ENCODE measurements at places on chromosomes 4 and X.

GRCh38 chrX:13808293-13808692, 8.6 kb downstream of the GPM6B start:
- DNase-seq = no peak

- DNase-seq = no peak
Observed at GRCh38 chr4:115310641-115311040, 197.2 kb upstream of the NDST4 start.

DNA sequence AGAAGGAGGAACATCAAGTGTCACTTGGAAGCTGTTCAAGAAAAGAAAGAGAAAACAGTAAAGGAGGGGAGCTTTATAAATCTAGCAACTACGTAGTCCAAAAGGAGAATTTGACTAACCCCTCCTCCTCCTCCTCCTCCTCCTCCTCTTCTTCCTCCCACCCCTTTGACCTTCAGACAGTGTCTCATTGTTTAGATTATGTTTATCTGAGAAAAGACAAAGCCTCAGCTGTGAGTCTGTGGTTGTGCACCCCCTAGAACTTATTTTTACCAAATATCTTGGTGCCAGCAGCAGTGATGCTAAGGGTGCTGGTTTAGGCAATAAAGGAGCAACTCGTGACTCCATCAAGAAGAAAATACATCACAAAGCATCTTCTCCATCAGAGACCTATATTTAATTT, 68.9 kb upstream of the BMP2K start:
- peak; percentile 36 for DNase-seq

- no peak for DNase-seq
Observed at GRCh38 chr4:95839891-95840290, at the start of gene PDHA2. TSS of gene PDHA2 (plus strand) at chr4:95840093. CDS start at chr4:95840151, 58 bp downstream.

GRCh38 chr4:26896636-26897035, 36.0 kb downstream of the STIM2 start:
- no peak for DNase-seq

- no peak for DNase-seq
Observed at GRCh38 chrX:151240237-151240636, 63.9 kb downstream of the GPR50 start.

- DNase-seq = no peak
Observed at GRCh38 chr4:60868232-60868960, 331.7 kb upstream of the ADGRL3 start.

- DNase-seq = peak; percentile 77
Observed at GRCh38 chr4:74794382-74795010, at the start of gene BTC. TSS of gene BTC (minus strand) at chr4:74794523. CDS start at chr4:74794325, 198 bp downstream.

DNA sequence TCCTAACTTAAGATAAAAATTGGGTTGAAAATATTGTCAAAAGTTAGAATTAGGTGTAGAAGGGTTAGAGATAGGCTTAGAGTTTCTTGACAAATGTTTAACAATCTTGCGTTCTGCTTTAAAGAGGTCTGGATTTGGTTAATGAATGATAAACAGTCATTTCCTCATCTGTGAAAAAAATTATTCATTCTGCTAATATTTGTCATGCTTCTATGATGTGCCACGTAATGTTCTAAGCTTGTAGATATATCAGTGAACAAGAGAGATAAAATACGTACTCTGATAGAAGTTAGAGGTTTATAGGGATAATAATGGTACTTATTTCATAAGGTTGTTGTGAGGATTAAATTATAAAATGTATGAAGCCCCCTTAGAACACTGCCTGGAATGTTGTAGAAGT, 443.0 kb upstream of the GALNT7 start:
- DNase-seq = no peak

DNA sequence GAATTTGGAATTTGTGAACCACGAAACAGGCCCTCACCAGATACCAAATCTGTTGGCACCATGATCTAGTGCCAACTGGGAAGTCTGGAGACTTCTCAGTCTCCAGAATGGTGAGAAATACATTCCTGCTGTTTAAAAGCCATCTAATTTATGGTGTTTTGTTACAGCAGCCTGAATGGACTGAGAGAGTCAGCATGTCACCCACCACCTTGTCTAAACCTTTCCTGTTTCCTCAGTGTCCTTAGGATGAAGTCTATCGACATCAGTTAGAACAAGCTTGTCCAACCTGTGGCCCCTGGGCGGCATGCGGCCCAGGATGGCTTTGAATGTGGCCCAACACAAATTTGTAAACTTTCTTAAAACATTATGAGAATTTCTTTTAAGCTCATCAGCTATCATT, 42.1 kb downstream of the FREM3 start:
- no peak for DNase-seq

DNA sequence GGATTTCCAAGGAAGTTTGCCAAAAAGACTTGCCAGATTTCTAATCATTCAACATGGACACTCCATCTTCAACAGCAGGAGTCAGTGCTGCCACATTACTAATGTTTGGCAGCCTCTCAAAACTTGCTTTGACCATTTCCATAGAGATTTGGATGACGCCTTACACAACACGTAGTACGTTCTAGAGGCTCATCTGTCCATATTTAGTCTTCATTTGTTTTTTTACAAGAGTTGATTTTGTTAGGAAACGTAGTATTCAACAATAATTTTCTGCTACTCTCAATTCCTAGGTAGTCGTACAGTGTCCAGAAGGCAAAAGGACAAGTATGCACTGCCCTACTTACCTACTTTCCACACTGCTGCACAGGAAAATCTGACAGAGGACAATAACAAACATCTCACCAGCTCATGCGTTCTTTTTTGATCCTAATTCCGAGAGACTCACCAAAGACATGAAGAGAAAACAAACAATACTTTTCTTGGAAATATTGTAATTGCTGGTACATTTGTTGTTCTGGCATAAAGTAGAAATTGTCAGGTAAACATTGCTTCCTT, 117.3 kb downstream of the SNCA start:
- DNase-seq = no peak

- DNase-seq = peak; percentile 32
Observed at GRCh38 chr4:113057891-113058290, 8.4 kb downstream of the ANK2 start.

- DNase-seq = no peak
Observed at GRCh38 chr4:141413366-141413765, 192.7 kb downstream of the ZNF330 start.

- DNase-seq = no peak
Observed at GRCh38 chr4:151169900-151170299, 70.5 kb downstream of the RPS3A start.

DNA sequence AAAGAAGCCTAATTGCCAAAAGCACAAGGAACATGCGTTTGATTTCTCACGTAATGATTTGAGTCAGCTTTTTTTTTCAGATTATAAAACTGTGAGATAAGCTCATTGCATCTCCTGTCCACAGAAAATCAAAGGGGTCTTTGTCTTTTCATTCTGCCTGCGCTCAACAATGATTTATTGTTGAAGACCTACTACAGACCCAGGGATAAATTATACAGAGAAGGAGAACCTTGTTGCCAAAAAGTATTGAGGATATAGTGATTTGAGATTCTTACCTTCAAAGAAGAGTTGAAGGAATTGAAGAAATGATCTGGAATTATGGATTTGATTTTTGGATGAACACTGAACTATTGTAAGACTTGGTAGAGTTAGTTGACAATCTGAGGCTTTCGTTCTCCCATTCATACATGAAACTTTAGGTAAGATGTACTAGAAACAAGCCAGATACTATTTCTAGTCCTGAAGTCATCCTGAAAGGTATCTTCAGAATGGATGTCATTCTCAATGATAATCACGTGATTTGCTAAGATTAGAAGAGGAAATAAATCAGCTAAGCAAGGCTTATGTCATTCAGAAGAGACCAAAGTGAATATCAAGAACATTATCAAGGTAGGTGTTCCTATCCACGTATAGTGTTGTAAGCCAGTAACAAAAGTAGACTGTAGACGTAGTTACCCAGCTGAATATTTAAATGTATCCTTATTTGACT, 71.1 kb upstream of the SCOC start:
- no peak for DNase-seq

- DNase-seq = no peak
Observed at GRCh38 chr4:114146947-114147618, 167.6 kb upstream of the ARSJ start.

- peak; percentile 26 for DNase-seq
Observed at GRCh38 chr4:124111922-124112321, 600.6 kb downstream of the ANKRD50 start.

DNA sequence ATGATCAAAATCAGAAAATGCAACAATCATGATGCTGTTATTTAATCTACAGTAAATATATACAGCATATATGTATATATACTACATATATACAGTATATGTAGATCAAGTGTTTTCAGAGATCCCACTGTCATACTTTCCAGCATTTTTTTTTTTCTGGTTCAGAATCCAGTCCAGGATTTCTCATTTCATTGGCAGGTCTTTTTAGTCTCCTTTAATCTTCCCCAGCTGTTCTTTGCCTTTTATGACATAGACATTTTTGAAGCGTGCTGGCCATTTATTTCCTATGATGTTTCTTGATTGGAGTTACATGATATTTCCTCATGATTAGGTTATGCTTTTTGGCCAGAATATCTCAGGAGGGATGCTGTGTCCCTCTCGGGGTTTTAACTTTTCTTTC, 92.0 kb upstream of the TLR2 start:
- no peak for DNase-seq

DNA sequence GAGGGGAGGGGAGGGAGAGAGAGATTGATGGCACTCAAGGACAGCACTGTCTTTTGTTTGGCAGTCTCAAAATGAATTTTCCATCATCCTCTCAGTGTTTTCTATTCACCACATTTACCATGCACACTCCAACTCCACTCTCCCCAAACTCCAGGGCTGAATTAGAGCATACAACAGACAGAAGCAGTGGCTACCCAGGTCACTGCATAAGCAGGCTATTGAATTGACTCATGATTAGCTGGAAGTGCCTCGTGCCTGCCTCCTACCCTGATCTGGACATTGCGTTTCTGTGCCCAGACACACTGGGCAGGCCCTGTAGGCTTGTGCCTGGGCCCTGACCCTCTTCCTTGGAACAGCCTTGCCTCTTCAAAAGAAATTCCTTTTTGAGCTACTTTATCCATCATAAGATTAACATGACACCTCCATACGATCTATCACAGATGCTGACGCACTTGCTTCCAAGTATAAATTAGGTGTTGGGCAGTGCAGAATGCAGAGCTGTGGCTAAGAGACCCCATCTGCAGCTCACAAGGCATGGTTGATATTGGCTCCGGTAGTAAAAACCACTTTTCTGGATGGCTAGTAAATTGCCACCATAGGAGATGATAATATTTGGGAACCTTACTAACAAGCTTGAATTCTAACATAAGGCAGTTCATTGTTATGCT, 752.9 kb downstream of the RPA4 start:
- no peak for DNase-seq

DNA sequence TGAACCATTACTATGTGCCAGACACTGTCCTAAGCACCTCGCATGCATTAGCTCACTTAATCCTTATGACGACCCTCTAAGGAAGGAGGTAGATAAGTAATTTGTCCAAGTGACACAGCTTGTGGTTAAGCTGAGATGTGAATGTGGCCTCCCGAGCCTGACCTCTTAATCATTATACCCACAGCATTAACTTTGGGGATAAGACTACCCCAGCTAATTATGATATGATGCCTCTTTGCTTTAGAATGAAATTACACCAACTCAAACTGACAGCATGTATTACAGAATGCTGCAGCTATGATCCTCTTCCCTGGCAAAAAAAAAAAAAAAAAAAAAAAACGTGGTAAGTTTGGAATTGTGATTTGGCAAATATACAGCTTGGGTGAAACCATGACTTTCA, 53.5 kb downstream of the APBB2 start:
- peak; percentile 44 for DNase-seq

DNA sequence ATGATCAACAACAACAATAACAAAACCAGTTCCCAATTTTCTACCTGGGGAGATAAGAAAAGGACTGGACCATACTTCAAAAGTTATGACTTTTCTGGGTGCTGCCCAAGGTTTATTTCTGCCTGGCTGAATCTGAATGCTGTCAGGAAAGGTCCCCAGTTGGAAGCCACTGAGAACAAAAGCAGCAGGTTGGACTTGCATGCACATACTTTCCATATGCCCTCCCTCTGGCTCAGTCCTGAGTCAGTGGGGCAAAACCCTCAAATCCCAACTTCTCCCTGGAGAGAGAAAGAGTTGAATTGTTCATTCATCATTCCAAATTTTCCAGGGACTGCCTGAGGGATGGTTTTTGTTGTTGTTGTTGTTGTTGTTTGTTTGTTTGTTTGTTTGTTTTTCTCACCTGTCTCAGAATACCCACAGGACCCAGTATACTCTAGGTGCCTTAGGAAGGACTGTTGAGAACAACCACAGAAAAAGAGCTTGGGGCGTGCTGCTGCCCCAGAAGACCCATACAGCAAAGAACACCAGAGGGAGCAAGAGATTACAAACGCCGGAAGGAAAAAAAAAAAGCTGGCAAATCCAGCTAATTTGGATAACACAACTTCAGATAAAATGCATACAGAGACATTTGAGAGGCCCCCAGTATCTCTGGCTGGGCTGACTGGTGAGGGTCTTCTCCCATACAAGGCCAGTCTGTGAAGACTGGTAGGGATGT, 138.9 kb upstream of the INPP4B start:
- DNase-seq = peak; percentile 32

GRCh38 chr4:37953620-37954293, 6.4 kb upstream of the PTTG2 start:
- DNase-seq = no peak

GRCh38 chr4:113784497-113785250, 23.1 kb upstream of the CAMK2D start:
- DNase-seq = peak; percentile 43

- DNase-seq = no peak
Observed at GRCh38 chr4:169061386-169061785, 51.3 kb upstream of the CBR4 start.

GRCh38 chrX:69388526-69388925, 115.6 kb upstream of the NALF2 start:
- no peak for DNase-seq

- peak; percentile 49 for DNase-seq
Observed at GRCh38 chr4:143559757-143560147, 46.2 kb downstream of the SMARCA5 start.

DNA sequence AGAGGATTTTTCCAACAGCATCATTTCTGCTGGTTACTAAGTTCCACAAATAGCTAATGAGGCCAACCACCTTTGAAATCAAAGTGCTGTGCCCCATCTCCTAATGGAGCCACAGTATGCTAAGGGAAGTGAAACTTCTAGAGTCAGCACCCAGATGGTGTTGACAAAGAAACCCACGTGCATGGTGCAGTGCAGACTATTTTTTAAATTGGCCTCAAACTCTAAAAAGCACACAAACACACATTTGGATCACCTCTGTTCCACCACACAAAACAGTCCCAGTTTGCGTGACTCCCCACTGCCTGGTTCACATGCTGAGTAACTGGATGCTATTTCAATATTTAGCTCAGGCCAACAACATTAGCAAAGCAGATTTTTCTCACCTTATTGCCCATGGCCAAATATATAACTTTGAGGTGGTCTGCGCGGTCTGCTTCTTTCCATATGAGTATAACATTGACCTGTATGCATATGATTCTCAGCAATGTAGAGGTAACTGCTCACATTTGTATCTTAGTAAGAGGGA, 69.9 kb downstream of the AMELX start:
- no peak for DNase-seq

DNA sequence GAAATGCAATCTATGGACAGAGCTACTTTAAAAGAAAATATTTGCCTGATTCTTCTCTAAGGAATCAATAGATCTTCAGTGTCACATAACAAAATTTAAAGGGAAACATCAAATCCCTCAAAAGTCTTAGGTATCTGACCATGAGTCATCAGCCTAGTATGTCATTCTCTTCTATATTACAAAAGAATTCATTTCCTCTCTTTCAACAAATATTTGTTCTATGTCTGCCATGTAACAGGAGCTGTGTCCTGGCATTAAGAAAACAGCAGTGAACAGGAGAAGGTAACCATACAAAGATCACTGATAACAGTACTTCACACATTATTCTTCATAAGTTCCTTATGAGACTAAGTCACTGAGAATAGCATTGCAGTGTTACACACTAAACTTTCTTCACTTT, 243.6 kb upstream of the DKK2 start:
- DNase-seq = no peak
